ENCODE measurements at places on chromosomes 7 and 10. TPM values are rescaled to one million over a fixed set of nuclear protein-coding genes. Genes with fewer than 3 reads are reported as not detected.

- no peaks in the 10 kb centered on the region for H3K4me1 ChIP-seq
- H3K36me3 ChIP-seq, result no peaks in the 10 kb centered on the region
- H3K4me3 ChIP-seq, result no peak overlapping the region
- no peak for DNase-seq
These were observed 16.4 kb downstream of the STAMBPL1 start for GRCh38 chr10:88896372-88896993.

GRCh38 chr7:33893377-33893776 is 12.0 kb upstream of the BMPER start:
- DNase-seq, result no peak
- H3K27me3 ChIP-seq, result peaks cover 3% of the 10 kb centered on the region
- peaks cover 5% of the 10 kb centered on the region for H3K4me1 ChIP-seq
- H3K4me3 ChIP-seq, result no peak overlapping the region
- H3K36me3 ChIP-seq, result peaks cover 4% of the 10 kb centered on the region
- H3K27ac ChIP-seq, result no peak overlapping the region

Gene GDF2
- not detected for total RNA-seq

Gene BTBD16
- total RNA-seq, result 0.23 TPM

Gene ADAM8
- total RNA-seq, result 1.5 TPM

Gene ACTL6B
- not detected for total RNA-seq
